ENCODE measurements at places on chromosomes 3 and 15.

- no peak for DNase-seq
Measured at GRCh38 chr3:172262991-172263608, 185.2 kb downstream of the GHSR start.

- no peak for DNase-seq
Measured at GRCh38 chr3:153051427-153052095, 110.5 kb upstream of the RAP2B start.

DNA sequence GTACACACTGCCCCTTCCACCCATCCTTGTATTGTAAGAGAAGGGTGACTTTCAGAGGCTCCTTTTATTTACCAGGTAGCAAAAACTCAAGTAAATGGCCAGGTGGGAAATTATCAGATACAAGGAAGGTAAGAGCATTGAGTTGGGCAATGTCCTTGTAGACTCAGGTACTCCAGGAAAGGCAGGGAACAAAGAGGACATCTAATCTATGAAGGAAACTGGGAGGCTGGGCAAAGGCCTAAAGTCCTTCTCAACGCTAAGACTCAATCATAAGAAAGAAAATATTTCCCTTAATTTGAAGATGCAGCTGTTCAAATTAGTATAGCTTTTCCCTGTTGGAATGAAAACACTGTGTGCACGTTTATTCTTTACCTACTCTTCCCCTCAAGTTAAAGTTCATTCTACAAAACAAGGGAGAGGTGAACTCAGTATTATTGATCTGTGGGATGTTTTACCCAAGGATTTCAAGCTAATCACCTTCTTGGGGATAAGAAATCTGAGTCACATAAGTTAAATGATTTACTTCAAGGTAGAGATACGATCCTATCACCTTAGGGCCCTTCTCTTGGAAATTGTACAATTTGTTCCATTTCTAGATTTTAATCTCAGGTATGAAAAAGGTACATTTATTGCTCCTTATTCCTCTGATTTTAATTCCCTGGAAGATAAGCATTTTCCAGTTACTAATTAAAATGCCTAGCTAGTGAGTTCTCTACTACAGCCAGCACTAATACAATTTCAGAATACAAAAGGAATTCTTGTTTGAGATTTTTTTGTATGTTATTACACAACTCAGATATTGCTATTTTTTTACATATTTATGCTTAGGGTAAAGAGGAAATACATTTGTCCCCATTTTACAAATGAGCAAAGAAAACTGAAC is 80.6 kb downstream of the PLD1 start:
- DNase-seq = no peak

- no peak for DNase-seq
Measured at GRCh38 chr3:162770551-162770950, 1273.9 kb downstream of the OTOL1 start.

DNA sequence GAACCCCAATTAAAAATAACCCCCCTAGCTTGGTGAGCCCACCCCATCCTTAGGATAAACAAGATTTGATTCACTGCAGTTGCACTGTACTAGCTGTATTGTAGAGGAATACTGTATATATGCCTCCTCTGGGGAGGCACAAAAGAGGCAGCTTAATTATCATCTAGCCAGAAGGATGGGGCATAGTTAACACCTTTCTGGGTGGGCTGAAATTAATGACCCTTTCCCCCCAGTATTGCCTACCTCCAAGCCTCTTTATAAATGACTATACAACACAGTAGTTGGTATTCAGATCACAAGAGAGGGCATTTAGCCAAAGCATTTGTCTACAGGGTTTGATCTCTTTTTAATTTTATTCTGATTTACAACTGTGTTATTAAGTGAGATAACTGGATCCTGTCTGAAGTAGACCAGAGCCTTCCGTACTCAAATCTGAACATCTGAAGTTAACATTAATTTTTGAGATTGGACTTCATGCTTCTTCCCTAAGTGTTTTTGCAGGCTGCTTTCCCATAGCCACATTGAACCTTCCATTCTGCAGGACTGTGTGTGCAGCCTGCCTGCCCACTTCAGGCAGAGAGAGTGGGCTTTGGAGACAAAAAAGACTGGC is 807.0 kb upstream of the ARRDC4 start:
- DNase-seq = no peak

DNA sequence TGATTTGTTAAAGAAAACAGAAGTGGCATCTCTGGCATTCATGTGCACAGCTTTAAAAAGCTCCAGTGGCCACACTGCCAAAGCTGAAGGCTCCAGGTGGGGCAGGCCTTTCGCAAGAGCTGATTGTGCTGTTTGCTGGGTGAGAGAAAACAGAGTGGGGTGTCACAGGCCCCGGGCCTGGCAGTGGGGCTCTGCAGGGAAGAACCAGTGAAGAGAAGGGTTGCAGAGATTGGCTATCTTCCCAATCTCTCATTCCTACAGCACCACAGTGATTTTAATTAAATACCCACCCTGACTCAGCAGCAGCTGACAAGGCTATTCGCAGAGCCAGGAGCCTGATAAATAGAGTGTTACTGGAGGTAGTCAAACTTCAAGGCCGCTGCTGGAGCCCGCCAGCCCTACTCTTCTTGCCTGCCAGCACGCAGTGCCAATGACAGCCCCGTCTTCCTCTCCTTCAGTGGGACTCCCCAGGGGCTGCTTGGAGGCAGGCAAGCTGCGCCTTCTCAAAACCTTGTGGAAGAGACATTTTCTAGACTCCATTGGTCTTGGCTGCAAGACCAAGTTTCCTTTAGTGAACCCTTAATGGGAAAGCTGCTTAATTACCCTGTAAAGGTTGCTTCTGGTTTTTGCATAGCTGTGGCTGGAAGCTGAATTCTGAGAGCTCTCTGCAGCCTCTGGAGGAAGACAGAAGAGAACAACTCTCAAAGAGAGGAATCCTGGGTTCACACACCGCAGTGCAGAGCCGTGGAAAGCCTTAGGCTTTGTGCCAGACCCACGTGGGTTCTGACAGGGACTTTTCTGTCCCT is 225.8 kb upstream of the SLCO3A1 start:
- DNase-seq = no peak

- DNase-seq = no peak
Measured at GRCh38 chr3:73516631-73517030, 108.1 kb downstream of the PDZRN3 start.

DNA sequence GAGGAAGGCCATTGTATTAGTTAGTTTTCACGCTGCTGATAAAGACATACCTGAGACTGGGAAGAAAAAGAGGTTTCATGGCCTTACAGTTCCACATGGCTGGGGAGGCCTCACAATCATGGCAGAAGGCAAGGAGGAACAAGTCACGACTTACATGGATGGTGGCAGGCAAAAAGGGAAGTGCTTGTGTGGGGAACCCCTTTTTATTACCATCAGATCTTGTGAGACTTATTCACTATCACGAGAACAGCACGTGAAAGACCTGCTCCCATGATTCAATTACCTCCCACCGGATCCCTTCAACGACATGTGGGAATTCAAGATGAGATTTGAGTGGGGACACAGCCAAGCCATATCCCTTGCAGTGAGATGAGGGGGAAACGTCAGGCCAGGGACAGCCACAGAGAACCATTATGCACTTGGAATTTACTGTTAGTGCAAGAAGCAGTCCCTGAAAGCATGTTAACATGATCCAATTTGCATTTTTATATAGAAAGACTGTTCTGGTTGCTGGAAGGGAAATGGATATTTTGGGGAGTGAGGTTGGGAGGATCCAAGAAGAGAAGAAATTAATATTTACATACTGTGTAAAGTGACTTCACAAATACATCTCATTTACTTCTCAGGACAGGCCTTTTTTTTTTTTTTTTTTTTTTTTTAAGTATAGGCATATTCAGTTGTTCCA is 87.1 kb downstream of the ARNT2 start:
- DNase-seq = no peak

DNA sequence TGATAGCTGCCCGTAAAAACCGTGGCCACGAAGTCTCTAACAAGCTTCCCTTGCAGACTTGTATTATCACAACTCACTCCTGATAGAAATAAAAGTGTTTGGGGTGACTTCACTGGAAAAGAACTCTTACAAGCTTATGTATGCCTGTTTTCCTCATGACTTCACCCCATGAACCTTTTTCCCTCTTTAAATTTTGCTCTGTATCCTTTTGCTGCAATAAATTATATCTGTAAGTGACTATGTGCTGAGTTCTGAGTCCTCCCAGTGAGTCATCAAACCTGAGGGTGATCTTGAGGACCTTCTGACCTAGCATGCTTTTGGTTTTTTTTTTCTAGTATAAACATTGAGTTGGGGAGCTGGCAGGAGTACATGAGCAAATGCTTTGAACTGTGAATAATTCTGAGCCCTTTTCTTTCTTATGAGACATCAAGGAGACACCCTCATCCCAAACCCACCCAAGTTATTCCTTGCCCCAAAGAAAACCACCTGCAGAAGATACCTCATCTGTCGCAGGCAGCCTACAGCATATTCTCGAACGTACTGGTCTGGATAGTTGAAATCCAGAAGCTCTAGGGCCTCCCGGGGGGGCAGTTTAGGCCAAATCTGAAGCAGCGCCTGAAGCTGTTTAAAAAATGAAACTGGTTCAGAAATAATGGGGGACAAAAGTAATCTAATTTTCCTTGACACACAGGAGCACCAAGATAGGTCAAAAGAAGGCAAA is 85.9 kb downstream of the FAIM start:
- DNase-seq = no peak

GRCh38 chr3:53544357-53544756 is 49.9 kb downstream of the CACNA1D start:
- no peak for DNase-seq

DNA sequence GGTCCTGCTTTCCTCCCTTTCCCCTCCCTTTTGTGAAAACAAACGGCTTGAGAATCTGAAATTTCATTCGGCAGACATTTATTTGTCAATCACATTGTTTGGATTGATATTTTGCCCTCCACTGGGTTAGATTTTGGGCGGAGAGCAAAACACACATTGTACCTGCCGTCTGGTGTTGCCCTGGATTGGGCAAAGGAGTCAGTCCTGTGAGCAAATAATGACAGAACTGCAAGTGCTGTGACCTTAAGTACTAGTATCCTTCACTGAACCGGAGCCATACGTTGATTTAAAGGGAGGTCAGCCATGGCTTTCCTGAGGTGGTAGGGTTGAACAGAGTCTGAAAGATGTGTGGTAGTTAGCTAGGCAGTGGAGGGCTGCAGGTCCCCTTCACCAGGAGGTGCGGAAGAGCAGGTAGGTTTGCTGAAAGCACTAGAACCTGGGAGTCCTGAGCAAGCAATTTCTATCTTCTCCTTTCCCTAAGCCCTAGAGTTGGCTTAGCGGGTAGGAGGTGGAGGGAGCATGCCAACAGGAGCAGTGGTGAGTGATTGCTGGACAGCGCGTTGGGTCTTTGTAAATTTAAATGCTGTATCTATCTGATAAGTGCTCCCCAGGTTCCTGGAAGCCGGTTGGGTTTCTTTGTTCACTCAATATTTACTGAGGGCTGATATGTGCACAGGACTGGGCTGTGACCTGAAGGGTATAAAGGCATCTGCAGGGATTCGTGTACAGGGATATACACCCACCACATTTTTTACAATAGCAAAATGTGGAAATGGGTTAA is 2.0 kb downstream of the PDIA5 start:
- DNase-seq = no peak

DNA sequence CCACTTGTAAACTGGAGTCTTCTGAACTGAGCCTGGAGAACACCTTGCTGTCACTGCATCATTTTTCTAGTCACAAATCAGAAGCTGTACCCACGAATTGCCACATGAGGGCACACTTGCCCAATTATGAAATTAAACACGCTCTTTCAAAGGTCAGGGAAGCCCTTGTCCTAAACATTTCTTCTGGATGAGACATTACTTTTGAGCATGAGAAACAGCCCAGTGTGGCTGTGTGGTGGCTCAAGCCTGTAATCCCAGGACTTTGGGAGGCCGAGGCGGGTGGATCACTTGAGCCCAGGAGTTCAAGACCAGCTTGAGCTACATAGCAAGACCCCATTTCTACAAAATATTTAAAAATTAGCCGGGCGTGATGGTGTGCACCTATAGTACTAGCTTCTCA is 27.5 kb upstream of the CFAP161 start:
- peak; percentile 11 for DNase-seq

DNA sequence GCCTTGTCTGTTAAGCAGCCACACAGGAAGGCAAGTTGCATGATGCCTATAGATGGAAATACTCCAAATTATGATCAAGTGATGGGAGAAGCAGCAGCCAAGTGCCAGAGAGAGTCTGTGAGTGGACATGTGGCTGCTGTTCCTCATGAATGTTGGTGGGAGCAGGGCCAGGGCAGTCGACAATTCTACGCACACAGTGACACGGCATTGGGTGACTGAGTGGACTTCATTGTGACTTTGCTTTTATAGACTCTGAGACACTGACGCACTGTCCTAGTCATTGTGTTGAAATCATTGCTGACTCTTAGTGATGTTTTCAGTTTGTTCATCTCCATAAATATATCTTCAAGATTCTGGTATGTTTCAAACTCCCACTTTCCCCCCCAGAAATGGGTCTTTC is 246.3 kb upstream of the SEMA6D start:
- no peak for DNase-seq

DNA sequence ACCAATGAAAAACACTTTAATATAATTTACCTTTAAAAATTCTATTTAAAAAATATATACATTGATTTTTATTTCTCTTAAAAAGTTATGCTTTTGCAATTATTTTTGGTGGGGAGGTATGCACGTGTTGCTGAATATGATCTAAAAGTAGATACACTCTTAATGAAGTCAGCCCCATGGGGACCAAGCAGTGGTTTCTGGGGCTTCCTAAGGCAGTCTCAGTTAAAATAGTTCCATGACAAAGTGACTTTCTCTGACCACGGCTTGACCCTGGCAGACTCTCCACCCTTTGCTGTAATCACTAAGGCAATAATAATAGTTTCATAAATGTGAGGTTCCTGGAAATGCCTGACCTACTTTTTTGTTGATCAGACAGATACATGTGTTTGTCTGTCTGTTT is 50.4 kb downstream of the CCR4 start:
- no peak for DNase-seq

GRCh38 chr15:65902373-65902772 is 33.1 kb downstream of the RAB11A start:
- DNase-seq = no peak

GRCh38 chr3:183541738-183542137 is 13.8 kb downstream of the KLHL6 start:
- no peak for DNase-seq

- no peak for DNase-seq
Measured at GRCh38 chr3:102225407-102226132, 209.2 kb upstream of the ZPLD1 start.

DNA sequence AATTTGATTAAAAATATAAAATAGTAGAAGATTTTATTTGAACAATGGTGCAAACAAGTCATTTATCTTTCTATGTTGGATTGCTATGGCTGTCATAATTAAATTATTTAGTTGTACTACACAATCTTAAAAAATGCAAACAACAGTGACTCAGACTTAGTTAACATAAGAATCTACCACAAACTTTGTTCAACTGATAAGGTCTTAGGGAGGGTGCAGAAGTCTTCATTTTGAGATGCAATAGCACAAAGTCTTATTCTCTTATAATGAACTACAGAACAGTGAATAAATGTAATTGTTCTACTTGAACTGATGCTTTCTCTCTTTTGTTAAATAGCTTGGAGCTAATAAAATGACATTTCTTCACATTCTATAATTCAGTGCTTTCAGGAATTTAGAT is 482.8 kb upstream of the NAALADL2 start:
- DNase-seq = no peak

GRCh38 chr3:141337523-141337854 is 30.8 kb upstream of the ZBTB38 start:
- no peak for DNase-seq

Measured in activated CD8-positive, alpha-beta memory T cell treated with anti-CD3 and anti-CD28 coated beads for 1 hour (primary cell).